Naive B cell (primary cell): ENCODE measurements at places on chromosomes 3 and 15. TPM values are rescaled to one million over a fixed set of nuclear protein-coding genes. Genes with fewer than 3 reads are reported as not detected.
A peak's percentile ranks its signal among the peaks of the same experiment; 100 is the strongest.

DNA sequence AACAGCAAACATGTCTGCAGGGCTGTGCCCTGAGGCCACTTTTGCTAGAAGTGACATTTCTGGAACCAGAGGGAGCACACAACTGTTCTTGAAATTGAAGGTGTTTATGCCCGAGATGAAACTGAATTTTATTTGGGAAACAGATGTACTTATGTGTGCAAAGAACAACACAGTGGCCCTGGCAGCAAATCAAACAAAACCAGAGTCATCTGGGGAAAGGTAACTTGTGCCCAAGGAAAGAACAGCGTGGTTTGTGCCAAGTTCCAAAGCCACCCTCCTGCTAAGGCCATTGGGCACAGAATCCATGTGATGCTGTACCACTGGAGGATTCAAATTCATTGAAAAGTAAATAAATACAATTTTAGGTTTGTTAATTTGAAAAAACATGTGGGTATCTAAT is 31.2 kb upstream of the RARRES1 start:
- no peak overlapping the region for H3K27ac ChIP-seq
- H3K4me3 ChIP-seq: no peak overlapping the region
- no peak for DNase-seq
- no peaks in the 10 kb centered on the region for H3K36me3 ChIP-seq
- no peaks in the 10 kb centered on the region for H3K27me3 ChIP-seq

DNA sequence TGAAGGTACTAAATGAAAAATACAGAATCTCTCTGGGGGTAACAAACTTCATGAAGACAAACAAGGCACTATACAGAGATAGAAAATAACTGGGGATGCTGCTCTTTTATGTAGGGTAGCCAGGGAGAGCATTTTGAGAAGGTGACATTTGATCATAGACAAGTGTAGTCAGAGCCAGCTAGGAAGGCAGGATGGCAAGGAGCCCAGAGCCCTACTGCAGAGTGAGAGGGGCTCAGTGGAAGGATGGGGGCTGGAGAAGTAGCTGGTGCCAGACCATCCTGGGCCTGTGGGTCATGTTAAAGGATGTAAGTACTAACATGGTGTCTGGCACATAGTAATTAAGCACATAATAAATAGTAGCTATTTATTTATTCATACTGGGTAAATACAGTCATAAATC is 133.6 kb downstream of the MEIS2 start:
- H3K36me3 ChIP-seq: no peaks in the 10 kb centered on the region
- no peaks in the 10 kb centered on the region for H3K27me3 ChIP-seq
- H3K4me1 ChIP-seq: no peaks in the 10 kb centered on the region
- no peak for DNase-seq
- H3K4me3 ChIP-seq: no peak overlapping the region

The CLEC3B gene
- polyA plus RNA-seq: not detected

DNA sequence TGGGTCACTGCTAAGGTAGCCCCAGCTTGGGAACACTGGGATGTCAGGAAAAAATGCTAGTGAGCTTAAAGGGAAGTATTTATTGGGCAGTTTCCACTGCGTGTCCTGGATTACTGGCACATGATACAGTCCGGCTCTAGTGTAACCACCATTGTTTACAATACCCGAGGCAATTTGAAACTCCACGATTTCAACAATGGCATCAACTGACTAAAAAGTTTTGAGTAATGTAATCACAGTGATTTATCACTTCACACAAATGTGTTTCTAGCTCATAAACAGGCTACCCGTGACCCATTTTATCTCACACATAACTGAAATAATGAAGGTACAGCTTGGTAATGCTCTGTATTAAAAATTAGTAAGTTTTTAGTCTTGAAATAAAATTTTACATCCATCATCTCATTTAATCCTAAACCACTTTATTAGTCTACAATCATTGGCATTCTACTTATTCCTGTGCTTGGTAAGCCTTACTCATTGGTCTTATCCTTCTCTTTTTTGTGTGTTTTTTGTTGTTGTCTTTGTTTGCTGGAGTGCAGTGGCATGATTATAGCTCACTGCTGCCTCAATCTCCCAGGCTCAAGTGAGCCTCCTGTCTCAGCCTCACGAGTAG is 7.6 kb downstream of the ZMAT3 start:
- no peak overlapping the region for H3K4me3 ChIP-seq
- H3K27me3 ChIP-seq: no peaks in the 10 kb centered on the region
- no peak for DNase-seq
- peaks cover 20% of the 10 kb centered on the region for H3K36me3 ChIP-seq
- H3K4me1 ChIP-seq: peaks cover 66% of the 10 kb centered on the region
- H3K27ac ChIP-seq: no peak overlapping the region

- no peaks in the 10 kb centered on the region for H3K4me1 ChIP-seq
- H3K27me3 ChIP-seq: no peaks in the 10 kb centered on the region
- H3K36me3 ChIP-seq: no peaks in the 10 kb centered on the region
- H3K27ac ChIP-seq: no peak overlapping the region
- no peak for DNase-seq
Observed at GRCh38 chr3:73516631-73517030, 108.1 kb downstream of the PDZRN3 start.

DNA sequence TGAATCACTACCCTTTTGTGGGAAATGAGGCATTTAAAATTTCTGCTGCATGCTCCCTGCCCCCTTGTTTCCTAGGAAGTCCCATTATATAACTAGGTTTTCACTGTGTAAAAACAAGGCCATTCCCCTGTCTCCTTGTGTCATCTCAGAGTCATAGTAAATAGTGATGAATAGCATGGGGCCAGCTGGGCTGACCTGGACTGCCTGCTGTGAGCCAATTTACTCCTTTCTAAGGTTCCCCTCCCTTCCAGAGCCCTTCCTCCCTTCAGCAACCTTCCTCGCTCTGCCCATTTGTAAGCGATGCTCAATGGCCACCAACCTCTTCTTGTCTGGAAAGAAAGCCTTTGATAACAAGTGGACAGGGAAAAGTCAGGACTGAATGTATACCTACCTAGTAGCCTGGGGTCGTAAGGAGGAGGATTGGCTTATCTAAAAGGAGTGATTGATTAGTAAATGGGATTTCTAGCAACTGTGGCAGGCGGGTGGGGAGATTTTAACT is 11.7 kb downstream of the ITGA11 start:
- no peaks in the 10 kb centered on the region for H3K36me3 ChIP-seq
- H3K4me3 ChIP-seq: no peak overlapping the region
- H3K27me3 ChIP-seq: peaks cover 17% of the 10 kb centered on the region
- no peaks in the 10 kb centered on the region for H3K4me1 ChIP-seq

DNA sequence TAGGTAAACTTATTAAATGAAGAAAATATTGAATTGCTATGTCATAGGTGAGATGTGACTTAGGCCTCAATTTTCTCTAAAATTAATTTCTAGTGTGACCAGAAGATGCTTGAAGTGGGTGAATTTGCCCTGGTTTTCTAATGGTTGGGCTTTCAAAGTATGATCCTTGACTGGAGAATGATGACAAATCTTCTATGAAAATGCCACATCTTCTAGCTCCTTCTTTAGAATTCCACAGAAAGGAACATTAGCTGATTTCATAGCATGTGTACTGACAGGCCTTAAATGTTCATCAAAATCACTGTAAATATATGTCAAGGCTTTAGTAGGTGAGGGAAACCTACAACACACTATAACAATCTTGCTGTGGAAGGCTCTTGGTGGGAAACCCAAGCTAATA is 8.9 kb downstream of the ABI3BP start:
- no peaks in the 10 kb centered on the region for H3K4me1 ChIP-seq
- DNase-seq: no peak
- no peaks in the 10 kb centered on the region for H3K27me3 ChIP-seq
- no peak overlapping the region for H3K27ac ChIP-seq
- H3K4me3 ChIP-seq: no peak overlapping the region
- no peaks in the 10 kb centered on the region for H3K36me3 ChIP-seq

DNA sequence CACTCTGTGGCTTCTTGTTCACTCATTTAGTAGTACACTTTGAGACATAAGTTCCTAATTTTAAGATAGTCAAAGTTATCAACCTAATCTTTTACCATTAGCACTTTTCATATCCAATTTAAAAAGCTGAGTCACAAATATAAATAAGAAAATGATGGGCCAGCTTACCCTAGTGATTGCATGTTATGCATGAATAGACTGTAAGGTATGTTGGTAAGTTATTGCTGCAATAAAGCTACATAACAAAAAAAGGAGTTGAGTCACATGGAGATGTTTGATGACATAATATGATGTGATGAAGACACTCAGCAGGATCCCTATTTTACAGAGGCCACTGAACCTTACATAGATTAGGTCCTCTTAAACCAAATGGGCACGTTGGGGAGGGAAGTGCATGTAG is 161.3 kb downstream of the OCA2 start:
- H3K27ac ChIP-seq: no peak overlapping the region
- H3K4me3 ChIP-seq: no peak overlapping the region
- peaks cover 7% of the 10 kb centered on the region for H3K36me3 ChIP-seq
- H3K27me3 ChIP-seq: peaks cover 8% of the 10 kb centered on the region

GRCh38 chr3:194198938-194199337 is 63.0 kb downstream of the HES1 start:
- no peak overlapping the region for H3K27ac ChIP-seq
- peaks cover 33% of the 10 kb centered on the region for H3K4me1 ChIP-seq
- H3K27me3 ChIP-seq: peaks cover 35% of the 10 kb centered on the region
- no peaks in the 10 kb centered on the region for H3K36me3 ChIP-seq
- no peak overlapping the region for H3K4me3 ChIP-seq
- DNase-seq: peak; percentile 26

- no peak overlapping the region for H3K4me3 ChIP-seq
- H3K27me3 ChIP-seq: no peaks in the 10 kb centered on the region
- H3K27ac ChIP-seq: no peak overlapping the region
Observed at GRCh38 chr3:189652042-189652441, 20.9 kb downstream of the TP63 start.
